ENCODE measurements at places on chromosomes 1 and 21.

DNA sequence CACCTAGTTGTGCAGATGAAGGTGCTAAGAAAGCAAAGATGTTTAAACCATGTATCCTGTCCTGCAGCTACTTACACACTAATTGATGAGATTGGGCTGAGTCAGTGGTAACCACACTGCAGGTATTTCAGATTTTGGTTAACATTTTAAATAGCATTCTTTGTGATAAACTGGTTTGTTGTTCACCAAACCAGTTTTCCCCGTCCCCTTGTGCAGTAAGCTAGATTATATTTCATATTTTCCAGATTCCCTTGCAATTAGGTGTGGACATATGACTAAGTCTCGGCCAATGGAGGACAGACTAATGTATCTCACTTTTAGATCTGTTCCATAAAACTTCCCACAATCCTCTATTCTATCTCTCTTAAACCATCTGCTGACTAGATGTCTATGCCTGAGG is 320.4 kb downstream of the RWDD3 start:
- no peak for DNase-seq

DNA sequence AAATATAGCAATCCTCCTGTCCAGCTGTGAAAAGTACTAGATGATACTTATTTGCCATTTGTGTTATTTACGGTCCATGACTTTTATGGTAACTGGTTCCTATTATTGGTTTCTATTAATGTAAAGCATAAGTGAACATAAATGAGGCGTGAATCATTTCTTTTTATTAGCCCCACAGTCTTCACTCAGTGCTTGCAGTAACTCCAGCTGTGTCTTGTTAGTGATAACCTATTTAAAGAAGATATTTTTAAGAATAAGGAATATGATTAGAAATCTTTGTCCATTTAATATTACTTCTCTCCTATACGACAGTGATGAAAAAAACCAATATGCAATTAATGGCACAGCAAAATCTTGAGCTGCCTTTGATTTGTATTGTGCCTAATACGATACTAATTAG is 149.9 kb downstream of the SPATA17 start:
- no peak for DNase-seq

GRCh38 chr1:2226525-2227345 is 1.4 kb upstream of the SKI start:
- DNase-seq = no peak

DNA sequence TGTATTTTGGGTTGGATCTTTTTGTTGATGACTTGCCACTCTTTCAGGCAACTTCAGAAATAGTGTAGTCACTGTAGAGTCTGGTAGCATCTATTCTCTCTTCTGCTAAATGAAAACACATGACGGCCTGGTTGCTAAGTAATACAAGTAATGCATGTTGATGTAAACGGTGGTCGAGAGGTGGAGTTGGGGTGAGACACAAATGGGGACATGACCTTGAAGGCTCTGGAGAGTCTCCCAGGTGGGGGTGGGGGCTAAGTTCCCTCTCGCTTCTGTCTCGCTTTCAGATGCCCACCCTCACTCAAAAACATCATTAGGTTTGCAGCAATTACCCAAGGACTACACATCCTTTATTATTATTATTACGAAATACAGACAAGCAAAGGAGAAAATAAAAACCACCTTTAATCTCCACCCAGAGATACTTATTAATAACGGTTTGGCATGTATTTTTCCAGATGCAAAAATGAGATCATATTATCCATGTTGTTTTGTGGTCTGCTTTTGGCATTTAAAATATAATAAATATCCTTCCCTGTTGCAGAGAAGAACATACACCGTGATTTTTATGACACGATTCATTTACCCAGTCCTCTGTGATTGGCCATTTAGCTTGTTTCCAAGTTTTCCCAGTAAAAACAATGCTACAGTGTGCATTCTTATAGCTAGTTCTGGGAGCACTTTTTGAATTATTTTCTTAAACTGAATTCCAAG is 138.1 kb downstream of the MIS18A start:
- no peak for DNase-seq

GRCh38 chr1:154497026-154497806 is 4.8 kb upstream of the TDRD10 start:
- no peak for DNase-seq

DNA sequence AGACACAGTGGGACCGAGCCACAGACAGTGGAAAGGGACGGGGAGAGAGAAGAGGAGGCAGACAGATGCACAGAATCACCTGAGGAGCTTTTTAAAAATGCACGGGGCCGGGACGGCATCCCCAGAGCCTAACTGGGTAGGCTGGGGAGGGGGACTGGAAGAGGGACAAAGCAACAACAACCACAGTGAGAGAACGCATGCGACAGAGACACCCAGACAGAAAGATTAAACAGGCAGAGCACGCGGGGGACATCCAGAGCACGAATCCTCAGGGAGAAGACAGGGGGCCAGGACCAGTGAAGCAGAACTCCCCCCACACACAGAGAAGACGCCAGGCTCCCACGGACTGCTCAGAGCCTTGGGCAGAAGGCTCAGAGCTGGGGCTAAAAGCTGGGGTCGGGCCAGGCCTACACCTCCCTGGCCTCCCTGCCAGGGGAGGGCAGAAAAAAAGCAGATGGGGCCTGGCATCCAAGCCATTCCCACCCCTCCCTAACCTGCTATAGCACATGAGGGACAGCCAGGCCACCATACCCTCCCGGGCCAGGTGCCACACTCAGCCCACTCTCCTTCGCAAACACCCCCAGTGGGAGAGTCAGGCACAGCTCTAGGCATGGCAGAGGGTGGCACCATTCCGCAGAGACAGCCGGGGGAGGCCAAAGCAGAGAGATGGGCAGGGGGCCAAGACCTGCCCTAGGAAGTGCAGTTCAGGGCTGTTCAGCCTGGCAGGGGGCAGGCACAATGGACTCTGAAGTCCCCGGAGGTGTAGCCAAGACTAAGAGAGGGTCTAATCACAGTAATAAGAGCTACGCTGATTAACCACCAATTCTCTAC is 29.8 kb upstream of the COL16A1 start:
- no peak for DNase-seq

DNA sequence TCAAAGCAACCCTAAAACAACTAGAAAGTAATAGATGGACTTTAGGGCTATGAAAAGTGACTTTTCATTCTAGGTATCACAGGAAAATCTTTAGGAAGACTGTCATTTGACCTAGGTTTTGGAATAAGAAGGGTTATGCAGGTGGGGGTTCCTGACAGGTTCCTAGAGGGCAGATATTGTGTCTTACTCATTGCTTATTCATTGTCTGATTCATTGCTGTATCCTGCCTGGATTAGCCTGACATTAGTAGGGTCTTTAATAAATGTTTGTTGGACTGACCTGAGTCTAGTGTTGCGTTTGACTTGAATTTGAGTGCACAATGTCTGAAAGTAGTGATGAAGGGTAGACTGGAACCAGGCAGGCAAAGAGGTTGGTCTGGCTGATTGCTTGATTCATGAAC is 6.0 kb downstream of the FNBP1L start:
- no peak for DNase-seq

DNA sequence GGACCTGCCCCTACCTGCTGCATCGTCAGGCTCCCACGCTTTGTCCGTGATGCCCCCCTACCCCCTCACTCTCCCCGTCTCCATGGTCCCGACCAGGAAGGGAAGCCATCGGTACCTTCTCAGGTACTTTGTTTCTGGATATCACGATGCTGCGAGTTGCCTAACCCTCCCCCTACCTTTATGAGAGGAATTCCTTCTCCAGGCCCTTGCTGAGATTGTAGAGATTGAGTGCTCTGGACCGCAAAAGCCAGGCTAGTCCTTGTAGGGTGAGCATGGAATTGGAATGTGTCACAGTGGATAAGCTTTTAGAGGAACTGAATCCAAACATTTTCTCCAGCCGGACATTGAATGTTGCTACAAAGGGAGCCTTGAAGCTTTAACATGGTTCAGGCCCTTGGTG is 8.9 kb downstream of the SPATA46 start:
- no peak for DNase-seq

GRCh38 chr21:34885125-34885524 is 164.0 kb downstream of the RUNX1 start:
- no peak for DNase-seq

DNA sequence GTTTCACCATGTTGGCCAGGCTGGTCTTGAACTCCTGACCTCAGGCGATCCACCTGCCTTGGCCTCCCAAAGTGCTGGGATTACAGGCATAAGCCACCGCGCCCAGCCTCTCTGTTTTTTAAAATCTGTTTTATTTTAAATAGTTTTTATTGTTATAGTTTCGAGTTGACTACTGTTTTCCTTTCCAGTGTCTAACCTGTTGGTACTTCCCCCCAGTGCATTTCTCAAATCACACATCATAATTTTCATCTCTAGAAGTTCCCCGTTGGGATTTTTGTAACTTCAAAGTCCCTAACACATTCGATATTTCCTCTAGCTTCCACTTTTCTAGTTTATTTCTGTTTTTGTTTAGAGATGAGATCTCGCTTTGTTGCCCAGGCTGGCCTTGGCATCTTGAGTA is 7.5 kb downstream of the HES4 start:
- no peak for DNase-seq

- no peak for DNase-seq
Measured at GRCh38 chr1:201279313-201279712, 4.0 kb upstream of the PKP1 start.

- DNase-seq = no peak
Measured at GRCh38 chr1:220511179-220511578, 16.8 kb upstream of the MARK1 start.

DNA sequence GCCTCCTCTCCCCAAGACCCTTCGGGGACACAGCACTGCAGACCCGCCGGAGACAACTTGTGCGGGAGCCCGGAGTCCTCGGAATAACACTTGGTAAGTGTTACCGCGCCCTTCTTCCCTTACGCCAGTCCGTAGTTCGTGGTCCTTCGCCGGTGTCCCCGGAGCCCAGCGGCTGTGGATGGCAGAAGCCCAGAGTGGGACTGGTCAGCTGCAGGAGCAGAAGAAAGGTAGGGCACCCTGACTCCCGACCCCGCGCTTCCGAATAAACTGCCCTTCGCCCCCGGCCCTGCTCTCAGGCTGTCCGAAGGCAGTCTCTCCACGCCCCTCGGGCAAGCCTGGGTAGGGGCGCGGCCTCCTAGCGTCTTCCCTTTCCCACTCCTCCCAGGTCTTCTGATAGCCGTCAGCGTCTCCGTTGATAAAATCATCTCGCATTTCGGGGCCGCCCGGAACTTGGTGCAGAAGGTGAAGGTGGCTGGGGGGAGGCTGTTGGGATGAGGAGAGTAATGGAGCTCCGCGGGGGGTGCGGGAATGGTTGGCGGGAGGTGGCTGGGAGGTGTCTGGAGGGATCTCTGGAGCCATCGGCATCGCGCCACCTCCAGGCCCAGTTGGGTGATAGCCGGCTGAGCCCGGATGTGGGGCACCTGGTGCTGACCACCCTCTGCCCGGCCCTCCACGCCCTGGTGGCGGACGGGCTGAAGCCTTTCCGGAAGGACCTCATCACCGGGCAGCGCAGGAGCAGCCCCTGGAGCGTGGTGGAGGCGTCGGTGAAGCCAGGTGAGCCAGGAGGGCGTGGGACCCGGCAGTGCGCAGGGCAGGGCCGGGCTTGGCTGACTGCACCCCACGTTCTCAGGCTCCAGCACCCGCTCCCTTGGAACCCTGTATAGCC is 4.3 kb downstream of the RUSC1 start:
- no peak for DNase-seq

- no peak for DNase-seq
Measured at GRCh38 chr21:26522704-26523103, 50.4 kb downstream of the CYYR1 start.

GRCh38 chr1:3590139-3590763 is 21.1 kb downstream of the MEGF6 start:
- DNase-seq = no peak

GRCh38 chr21:44874240-44874496 is 678 bp upstream of the PTTG1IP start:
- no peak for DNase-seq

DNA sequence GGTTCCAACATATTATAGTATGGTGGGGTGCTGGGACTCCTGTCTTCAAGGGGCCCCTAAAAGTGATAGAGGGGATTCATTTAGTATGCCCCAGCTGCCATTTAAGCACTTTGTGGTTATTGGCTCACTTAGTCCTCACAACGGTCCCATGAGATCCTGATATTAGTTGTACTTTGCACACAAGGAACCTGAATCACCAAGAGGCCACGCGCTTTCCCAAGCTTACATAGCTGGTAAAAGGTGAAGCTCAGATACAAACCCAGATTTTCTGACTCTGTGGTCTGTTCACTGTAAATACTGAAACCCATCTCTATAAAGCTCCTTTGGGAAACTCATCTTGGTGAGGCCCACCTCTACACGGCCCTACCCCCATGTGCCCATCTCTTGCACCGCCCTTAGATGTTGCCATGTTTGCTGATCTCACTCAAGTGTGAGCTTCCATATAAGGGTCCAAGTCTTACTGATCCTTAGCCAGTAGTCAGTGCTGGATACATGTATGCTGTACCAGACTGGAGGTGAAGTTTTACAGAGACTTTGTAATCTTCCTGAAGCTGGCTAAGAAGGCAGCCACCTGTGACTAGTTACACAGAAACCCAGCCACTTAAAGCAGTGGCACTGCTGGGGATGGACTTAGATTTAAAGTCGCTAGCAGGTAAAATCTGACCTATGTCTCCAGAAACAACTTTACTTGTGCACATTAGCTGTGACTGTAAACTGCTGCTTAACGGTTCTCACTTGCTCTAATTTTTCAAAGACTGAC is 124.4 kb upstream of the HOOK1 start:
- no peak for DNase-seq

- DNase-seq = no peak
Measured at GRCh38 chr1:37404711-37405110, 69.7 kb upstream of the ZC3H12A start.

- DNase-seq = no peak
Measured at GRCh38 chr1:213083112-213083445, 32.0 kb downstream of the RPS6KC1 start.

DNA sequence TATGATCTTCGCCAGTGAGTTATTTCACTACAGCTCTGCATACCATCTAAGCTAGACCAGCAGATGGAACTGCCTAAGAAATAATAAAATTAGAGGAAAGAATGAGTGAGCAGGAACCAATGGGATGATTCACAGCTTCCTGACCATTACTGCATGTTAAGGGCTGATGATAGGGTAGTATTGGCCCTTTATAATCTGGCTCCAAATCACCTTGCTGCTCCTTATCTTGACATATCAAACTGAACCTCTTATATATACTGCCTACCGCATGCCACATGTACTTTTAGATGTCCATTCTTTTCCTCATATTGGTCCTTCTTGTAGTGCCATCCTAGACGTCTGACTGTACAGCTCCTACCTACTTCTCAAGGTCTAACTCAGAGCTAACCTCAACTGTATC is 524.4 kb downstream of the DPYD start:
- no peak for DNase-seq

- no peak for DNase-seq
Measured at GRCh38 chr1:30908696-30909364, at the start of gene SDC3. Gene SDC3 (minus strand): TSS chr1:30908758. CDS start chr1:30908586, 172 bp downstream.

All from AG04449 (cell line).